ENCODE measurements at places on chromosomes 3 and 15. TPM values are rescaled to one million over a fixed set of nuclear protein-coding genes. Genes with fewer than 3 reads are reported as not detected.
A peak's percentile ranks its signal among the peaks of the same experiment; 100 is the strongest.

Gene GPR15
- not detected for total RNA-seq

Gene AMIGO3
- not detected for total RNA-seq

DNA sequence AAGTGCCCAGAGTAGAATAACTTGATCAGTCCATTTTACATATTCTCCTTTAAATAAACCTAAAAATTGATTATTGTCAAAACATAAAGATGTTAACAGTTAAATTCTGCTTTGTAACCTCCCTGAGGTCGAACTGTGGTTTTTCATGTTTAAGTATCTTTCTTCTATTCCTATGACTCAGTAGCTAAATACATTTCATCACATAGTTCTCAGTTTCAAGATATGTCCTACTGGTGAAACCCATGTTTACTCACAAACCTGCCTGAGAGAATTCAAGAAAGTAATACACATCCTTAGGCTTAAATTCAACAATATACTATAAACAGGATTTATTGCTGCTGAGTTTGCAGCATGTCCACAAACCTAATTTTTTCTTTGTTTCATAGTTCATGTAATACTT lies 692.9 kb downstream of the ZPLD1 start:
- no peak for DNase-seq

GRCh38 chr15:36638671-36639070 lies 59.2 kb downstream of the CDIN1 start:
- no peak for DNase-seq

GRCh38 chr3:108146139-108146538 lies 55.3 kb upstream of the CD47 start:
- no peak for DNase-seq

DNA sequence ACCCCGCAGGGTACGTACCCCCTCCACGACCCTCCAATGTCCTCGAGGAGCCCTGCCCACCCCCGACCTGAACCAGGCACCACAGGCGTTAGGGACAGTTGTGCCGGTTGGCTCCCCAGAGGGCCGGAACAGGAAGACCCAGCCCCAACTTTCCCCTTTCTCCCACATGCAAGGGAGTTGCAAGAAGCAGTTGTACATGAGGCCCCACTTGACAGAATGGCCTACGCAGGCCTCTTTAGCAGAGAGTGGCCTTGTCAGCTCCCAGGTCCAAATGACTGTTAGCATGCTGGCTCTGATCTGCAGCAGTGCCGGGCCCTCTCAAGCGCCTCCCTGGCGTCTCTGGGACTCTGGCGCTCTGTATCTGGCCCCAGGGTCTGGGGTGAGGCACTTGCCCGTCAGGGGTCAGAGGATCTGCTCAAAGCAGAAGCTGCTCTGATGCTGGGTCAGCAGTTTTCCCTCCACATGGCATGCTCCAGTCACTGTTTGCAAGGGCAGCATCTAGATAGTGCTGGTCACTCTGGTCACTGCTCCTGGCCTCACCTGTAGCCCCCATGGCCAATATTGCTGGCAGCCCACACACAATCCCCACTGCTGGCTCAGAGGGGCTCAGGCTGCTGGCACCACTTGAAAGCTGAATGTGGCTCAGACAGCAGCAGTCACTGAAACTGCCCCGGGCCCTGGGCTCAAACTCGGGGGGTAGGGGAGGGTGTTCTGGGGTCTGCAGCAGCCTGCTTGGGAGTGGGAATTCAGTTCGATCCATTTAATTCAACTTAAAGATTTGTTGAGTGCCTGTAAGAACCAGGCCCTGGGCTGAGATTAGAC lies 254.5 kb downstream of the FAM43A start:
- DNase-seq = peak; percentile 75

DNA sequence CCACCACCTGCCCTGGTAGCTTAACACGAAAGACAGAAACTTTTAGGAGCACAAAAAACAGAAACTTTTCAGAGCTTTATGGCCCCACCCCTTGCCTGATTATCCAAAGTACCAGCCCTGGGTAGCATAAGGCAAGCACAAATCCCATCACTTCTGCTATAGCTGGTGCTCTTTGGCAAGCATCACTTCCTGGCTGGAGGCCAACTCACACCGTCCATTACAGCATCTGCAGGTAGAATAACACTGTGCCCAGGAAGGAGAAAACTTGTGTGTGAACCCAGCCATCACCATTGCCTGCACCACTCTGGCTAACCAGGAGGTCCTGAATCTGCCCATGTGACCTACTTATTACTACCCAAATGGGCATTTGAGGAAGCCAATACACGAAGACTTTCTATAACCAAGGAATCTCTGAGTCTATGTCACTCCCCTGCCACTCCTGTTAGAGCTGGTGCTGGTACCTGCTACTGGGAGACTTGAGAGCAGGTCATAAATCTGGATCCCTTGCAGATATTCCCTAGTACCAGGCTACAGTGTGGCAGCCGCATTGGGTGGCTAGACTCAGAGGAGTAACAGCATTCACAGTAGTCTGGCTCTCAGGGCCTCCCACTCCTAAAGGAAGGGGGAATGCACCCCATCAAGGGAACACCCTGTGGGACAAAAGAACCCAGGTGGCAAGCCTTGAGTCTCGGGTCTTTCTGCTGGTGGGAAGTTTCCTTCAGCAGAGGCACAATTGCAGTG lies 73.3 kb upstream of the AKAP13 start:
- DNase-seq = no peak

DNA sequence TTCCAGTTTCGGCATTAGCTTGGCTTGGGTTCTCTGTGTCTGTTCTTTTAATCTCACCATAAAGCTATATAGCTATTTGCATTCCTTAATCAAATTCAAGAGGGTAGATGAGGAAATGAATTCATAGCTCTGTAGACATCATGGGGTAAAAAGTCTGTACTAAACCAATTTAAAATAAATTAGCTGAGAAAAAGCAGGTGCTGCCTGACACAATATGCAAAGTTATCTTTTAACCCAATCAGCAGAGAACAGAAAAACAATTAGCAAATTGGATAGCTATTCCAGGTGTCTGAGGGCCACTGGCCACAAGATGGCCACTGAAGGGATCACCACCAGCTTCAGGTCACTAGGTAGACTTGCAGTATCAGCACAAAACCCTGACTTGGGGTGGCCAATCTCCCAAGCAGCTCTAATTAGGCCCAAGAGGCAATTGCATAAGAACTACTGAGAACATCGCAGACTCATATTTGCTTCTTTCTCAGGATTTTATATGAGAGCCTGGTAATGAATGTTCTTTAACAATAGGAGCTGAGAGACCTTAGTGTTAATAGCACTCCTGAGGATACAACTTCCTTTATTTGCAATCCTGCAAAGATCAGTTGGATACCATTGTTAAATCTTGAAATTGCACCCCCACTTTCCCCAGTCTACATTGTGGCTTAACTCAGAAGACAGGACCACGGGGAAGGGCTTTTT lies 494.3 kb downstream of the PDCD6IP start:
- no peak for DNase-seq

DNA sequence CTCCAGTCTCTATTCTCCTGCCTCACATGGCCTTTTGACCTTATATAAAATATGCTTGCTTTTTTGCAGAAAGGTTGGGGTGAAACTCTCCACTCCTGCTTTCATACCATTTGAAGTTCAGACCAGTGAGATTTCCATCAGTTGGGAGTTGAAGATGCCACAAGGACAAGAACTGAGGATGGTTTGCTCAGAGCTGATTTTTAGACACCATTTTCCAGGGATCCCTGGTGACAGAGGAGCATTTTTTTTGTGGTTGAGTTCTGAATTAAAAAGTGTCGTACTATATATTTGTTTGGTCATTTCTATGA lies 8.8 kb upstream of the TM4SF1 start:
- no peak for DNase-seq

- DNase-seq = no peak
These were observed 152.7 kb downstream of the POLR2M start for GRCh38 chr15:57859130-57859685.

DNA sequence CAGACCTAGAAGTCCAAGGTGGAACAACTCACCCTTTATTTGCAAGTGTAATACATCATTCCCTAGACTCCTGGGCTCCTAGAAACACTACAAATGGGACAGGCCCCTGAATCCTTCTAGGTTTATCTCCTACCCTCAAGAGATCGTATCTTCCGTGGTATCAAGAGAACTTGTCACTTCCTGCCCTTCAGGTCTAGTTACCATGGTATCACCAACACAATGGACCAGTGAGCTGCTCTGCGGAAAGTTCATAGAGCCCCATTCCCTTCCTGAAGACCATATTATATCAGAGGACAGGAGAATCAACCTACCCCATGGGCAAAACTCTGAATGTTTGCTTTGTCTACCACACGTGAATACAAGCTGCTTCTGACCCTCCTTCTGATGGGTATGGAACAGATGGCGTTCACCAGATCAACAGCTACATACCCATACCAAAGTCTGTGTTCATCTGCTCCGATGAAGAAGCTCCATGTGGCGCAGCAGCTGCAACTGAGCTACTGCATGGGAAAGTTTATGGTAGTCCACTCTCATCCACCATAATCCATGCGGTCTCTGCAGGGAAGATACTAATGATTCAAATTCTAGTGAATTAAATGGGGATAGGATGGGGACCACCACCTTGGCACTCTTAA lies 84.6 kb upstream of the KLF13 start:
- no peak for DNase-seq

DNA sequence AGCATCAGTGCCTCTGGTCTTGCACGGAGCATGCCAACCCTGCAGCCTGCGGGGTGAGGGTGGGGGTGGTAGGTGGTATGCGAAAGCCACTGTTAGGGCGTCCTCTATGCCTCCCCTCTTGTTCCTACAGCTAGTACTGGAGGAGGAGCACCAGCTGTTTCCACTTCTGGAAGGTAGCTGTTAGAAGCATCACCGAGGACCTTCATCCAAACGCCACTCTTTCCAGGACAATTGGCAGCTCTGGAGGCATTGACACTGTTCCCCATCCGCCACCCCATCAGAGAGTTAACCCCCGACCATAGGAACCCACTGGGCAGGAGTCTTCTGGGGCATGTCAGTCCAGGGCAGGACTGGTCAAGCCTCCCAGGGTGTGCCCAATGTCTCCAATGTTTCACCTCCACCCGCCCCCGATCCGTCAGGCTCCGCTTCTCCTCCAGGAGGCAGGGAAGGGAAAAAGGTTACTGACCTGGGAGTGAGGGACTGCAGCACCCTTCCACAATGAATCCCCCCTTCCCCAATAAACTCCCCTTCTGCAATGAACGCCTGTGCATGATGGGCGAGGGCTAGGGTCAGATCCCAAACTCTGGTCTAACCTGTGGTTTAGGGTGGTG lies 487 bp downstream of the DUOX2 start:
- no peak for DNase-seq
